ENCODE measurements at places on chromosomes 1 and 21. TPM values are rescaled to one million over a fixed set of nuclear protein-coding genes. Genes with fewer than 3 reads are reported as not detected.

NUAK2 gene
- total RNA-seq: 0.65 TPM

GRCh38 chr1:212699104-212699624 is 476 bp downstream of the BATF3 start:
- DNase-seq: no peak
- peak overlapping the region; percentile 65 for H3K4me3 ChIP-seq

SZRD1 gene
- 70.2 TPM for total RNA-seq

DNA sequence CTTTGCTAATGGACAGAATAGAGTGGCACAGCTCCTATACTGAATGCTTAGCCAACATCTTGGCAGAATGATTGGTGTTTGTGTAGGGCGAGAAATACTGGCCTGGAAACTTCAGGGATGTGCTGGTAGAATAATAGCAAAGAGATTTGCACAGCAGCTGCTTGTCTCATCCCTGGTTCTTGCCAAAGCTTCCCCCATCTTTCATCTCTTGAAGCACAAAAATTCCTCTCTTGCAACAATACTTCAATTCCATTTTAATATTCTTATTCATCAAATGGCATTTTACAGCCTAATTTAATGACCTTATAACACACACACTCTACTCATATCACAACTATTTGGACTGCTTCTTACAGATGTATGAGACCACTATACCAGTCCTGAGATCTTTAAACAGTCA is 37.7 kb downstream of the LHX8 start:
- no peaks in the 10 kb centered on the region for H3K27me3 ChIP-seq
- H3K27ac ChIP-seq: no peak overlapping the region
- DNase-seq: no peak
- no peak overlapping the region for H3K4me3 ChIP-seq
- H3K4me1 ChIP-seq: no peaks in the 10 kb centered on the region
- H3K36me3 ChIP-seq: no peaks in the 10 kb centered on the region

DNA sequence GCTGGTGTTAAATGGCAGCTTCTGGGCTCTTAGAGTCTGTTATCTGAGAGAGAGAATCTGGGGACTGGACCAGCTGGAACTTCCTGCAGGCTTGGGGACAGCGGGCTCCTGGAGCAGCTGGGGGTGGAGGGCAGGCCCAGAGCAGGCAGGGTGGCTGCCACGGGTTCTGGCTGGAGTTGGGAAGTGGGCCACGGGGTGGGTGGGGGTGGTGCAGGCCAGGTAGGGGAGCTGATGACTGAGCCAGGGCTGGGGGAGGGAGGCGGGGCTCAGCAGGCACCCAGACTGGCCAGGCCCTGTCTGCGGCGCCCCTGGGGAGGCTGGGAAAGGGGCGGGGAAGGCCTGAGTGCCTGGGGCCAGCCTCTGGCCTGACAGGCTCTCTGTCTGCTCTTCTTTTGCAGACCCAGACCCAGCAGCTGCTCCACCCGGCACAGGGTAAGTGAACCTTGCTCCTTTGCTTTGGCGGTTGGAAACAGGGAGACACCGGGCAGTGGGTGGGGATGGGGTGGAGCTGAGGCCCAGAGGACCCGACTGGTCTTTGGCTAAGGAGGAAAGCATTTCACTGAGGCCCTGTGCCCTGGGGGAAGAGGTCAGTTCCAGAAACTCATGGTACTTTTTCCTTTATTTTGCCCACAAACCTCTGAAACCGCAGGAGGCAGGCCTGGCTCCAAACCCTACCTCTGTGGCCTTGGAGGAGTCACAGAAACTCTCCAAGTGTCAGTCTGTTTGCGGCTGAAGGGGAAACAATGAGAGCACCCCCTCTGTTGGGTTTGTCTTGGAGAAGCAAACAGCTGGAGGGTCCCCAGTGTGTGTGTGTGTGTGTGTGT is 48.8 kb downstream of the ARHGEF10L start:
- peaks cover 25% of the 10 kb centered on the region for H3K36me3 ChIP-seq
- H3K4me3 ChIP-seq: no peak overlapping the region
- H3K4me1 ChIP-seq: peaks cover 72% of the 10 kb centered on the region

- H3K4me1 ChIP-seq: peaks cover 17% of the 10 kb centered on the region
- H3K4me3 ChIP-seq: peak overlapping the region; percentile 43
- DNase-seq: no peak
- H3K36me3 ChIP-seq: no peaks in the 10 kb centered on the region
- H3K27ac ChIP-seq: no peak overlapping the region
These were observed 391 bp downstream of the AGT start for GRCh38 chr1:230713547-230713914.

DNA sequence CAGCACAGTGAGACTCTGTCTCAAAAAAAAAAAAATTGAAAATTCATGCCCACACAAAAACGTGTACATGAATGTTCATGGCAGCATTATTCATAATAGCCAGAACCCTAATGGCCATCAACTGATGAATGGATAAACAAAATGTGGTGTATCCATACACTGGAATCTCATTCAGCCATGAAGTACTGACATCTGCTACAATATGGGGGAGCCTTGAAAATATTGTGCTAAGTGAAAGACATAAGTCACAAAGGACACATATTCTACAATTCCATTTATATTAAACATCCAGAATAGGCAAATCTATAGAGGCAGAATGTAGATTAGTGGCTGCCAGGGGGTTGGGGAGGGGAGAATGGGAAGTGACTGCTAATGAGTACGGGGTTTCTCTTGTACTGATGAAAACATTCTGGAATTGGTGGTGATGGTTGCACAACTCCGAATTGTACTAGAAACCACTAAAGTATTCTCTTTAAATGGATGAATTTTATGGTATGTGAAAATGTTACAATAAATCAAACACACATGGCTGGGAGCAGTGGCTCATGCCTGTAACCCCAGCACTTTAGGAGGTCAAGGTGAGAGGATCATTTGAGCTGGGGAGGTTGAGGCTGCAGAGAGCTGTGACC is 33.0 kb upstream of the KCNN3 start:
- no peak overlapping the region for H3K4me3 ChIP-seq
- H3K36me3 ChIP-seq: no peaks in the 10 kb centered on the region
- no peak for DNase-seq
- H3K27ac ChIP-seq: no peak overlapping the region

GRCh38 chr1:107894605-107895004 is 70.4 kb downstream of the VAV3 start:
- no peak overlapping the region for H3K4me3 ChIP-seq
- H3K4me1 ChIP-seq: no peaks in the 10 kb centered on the region
- no peaks in the 10 kb centered on the region for H3K27me3 ChIP-seq
- DNase-seq: no peak
- H3K27ac ChIP-seq: no peak overlapping the region
- no peaks in the 10 kb centered on the region for H3K36me3 ChIP-seq

DNA sequence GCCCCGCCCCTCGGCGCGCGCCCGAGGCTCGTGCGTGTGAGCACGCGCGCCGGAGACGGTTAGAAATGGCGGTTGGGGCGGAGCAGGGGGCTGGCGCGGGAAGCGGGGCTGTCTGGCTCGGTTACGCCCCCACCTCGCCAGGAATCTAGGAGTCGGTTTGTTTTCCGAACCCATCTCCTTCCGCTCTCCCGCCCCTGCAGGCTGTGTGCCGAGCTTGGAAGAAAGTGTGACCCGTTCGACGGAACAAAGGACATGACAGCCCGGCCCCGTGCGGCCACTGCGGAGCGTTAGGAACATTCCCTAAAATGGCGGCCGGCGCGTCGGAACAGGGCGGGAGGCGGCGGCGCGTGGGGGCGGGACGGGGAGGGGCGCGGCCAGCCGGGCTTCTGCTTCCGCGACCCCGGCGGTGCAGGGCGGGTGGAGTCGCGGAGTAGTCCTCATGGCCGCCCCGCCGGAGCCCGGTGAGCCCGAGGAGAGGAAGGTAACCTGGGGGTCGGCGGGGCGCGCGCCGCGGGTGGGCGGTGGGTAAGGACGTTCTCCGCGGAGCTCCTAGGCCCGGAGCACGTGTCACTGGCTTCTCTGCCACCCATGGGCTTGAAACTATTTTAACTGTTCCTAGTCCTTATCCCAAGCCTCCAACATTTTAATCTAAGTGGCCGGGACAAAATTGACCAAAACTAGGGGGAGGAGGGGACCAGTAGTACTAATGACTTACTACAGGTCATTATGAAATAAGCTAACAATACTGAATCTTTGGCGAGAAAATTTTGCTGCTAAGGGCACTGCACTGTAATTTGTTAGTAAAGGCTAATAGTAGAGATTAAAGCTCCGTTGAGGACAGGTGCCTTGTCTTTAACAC is at the start of gene COX20:
COX20 (plus strand) TSS at position 383 of the 859 bp plus-strand sequence; CDS start at position 440, 57 bp downstream.
- peak within 1 kb of the TSS; percentile 85 for H3K4me3 ChIP-seq
- peaks cover 50% of the 10 kb centered on the region for H3K4me1 ChIP-seq
- peak within 1 kb of the TSS; percentile 100 for H3K27ac ChIP-seq
- peak; percentile 97 for DNase-seq
- no peaks in the 10 kb centered on the region for H3K27me3 ChIP-seq

DNA sequence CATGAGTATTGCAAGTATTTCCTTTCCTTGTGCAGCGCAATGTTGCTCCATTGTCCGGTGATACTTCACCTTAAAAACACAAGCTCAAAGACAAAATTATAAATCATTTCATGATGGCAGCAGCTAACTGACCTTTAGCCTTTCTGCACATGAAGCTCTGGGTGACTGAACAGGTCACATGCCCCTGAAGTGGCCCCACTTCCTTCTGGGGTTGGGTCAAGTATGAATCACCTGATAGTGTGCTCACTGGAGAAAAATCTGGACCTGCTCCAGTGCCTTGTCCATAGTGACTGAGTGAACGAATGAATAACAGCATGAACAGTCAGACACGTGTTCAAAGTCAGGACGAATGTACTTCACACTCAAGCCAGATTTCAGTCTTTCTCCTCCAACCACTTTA is 658.9 kb downstream of the NPHP4 start:
- no peaks in the 10 kb centered on the region for H3K4me1 ChIP-seq
- H3K4me3 ChIP-seq: no peak overlapping the region
- DNase-seq: no peak
- H3K36me3 ChIP-seq: no peaks in the 10 kb centered on the region

AGT gene
- 3.7 TPM for total RNA-seq

DNA sequence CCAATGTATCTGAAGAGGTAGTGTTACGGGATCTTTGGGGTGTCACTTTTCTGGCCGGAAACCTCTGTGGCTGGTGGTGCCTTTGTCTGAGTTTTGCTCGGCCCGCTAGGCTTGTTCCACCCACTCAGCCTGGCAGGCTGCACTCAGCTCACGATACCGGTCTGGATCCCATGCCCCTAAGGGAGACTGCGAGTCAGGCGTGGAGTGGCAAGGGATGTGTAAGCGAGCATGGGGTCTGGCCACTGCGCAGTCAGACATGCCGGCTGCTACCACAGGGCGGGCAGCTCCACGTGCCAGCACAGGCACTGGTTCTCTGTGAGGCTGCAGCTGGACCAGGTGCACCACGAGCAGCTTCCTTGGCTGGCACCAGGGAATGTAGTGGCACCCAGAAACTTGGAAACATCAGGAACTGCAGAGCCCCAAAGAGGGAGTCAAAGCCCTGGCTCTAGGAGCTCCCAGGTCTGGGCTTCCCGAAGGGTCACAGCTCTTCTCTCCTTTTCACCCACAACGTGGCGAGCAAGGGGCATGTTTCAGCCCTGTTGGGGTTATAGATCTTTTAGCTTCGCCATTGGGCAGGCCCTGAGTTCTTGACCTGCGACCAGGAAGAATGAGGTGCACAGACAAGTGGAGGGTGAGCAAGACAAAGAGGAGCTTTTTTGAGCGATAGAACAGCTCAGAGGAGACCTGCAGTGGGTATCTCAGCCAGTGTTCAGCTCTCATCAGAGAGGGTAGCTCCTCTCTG is 23.8 kb upstream of the LRRC8C start:
- no peaks in the 10 kb centered on the region for H3K27me3 ChIP-seq
- peak overlapping the region; percentile 49 for H3K27ac ChIP-seq
- H3K4me3 ChIP-seq: no peak overlapping the region
- no peaks in the 10 kb centered on the region for H3K36me3 ChIP-seq

DNA sequence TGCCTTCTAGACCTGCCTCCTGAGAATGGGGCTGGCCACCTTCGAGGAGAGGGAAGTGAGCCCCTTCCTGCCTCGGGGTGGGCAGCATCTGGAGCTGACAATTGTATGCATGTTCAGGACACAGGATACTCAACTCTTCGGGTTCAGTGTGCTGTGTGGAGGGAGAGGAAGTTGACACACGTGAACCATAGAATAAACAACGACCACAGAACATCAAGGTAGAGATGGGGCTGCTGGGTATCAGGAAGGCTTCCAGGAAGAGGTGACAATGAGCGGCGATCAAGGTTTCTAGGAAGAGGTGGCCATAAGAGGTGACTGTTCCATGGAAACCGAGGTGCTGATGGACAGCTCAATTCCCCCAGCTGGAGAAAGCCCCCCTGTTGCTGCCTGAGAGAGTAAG is 22.0 kb downstream of the UBIAD1 start:
- DNase-seq: no peak
- H3K36me3 ChIP-seq: peaks cover 9% of the 10 kb centered on the region
- no peaks in the 10 kb centered on the region for H3K4me1 ChIP-seq
- H3K27me3 ChIP-seq: no peaks in the 10 kb centered on the region

GRCh38 chr1:27599605-27600497 is 4.1 kb downstream of the AHDC1 start:
- DNase-seq: no peak
- H3K4me1 ChIP-seq: peaks cover 87% of the 10 kb centered on the region
- no peaks in the 10 kb centered on the region for H3K36me3 ChIP-seq
- H3K27ac ChIP-seq: peak overlapping the region; percentile 96
- peak overlapping the region; percentile 44 for H3K4me3 ChIP-seq

DNA sequence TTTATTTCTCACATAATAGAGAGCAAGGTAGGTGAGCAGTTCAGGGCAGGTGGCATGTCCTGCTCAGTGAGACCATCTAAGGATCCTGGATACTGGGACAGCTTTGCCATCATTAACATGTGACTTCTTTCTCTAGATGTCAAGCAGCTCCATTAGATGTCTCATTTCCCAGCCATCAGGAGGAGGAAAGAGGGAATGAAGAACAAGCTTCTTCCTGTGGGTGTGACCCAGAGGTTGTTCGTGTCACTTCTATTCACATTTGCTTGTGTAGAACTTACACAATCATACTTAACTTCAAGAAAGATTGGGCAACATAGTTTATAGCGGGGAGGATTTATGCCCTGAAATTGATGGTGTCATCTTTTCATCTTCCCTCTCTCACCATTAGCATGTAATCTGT is 169.2 kb upstream of the B3GALT2 start:
- DNase-seq: no peak
- H3K27me3 ChIP-seq: no peaks in the 10 kb centered on the region
- no peaks in the 10 kb centered on the region for H3K36me3 ChIP-seq

DNA sequence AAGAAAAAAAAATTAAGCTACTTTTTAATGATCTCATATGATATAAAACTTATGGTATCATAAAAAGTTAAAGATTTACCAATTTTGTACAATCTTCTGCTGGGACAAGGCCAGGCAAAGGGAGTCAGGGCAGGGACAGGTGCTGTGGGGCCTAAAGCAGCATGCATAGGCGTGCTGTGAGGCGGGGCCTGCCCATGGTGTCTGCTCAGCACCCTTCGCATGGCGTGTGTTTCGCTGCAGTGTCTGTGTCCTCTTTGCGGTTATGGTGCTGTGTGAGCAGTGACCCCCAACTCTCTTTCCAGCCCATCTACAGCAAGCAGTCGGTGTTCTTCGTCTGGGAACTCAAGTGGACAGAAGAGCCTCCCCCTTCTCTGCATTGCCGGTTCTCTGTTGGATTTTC is 13.4 kb upstream of the PWP2 start:
- H3K27me3 ChIP-seq: no peaks in the 10 kb centered on the region
- H3K36me3 ChIP-seq: peaks cover 49% of the 10 kb centered on the region
- no peak overlapping the region for H3K4me3 ChIP-seq
- no peak for DNase-seq

- no peak overlapping the region for H3K27ac ChIP-seq
- H3K36me3 ChIP-seq: no peaks in the 10 kb centered on the region
- no peak overlapping the region for H3K4me3 ChIP-seq
- no peaks in the 10 kb centered on the region for H3K27me3 ChIP-seq
- no peak for DNase-seq
These were observed 608.9 kb downstream of the AMY1C start for GRCh38 chr1:104358621-104359020.

RAD54L gene
- 1.2 TPM for total RNA-seq

HES4 gene
- total RNA-seq: 74.7 TPM

All from esophagus muscularis mucosa (tissue), 4 donors.